Stimulated activated memory B cell treated with anti-CD40 and anti-IgM and Interleukin-4, amounts not matched to agents 10 μg/mL and 1 μg/mL and 100 μg/mL, for 72 hours (primary cell): ENCODE measurements at places on chromosomes 3 and 15.

DNA sequence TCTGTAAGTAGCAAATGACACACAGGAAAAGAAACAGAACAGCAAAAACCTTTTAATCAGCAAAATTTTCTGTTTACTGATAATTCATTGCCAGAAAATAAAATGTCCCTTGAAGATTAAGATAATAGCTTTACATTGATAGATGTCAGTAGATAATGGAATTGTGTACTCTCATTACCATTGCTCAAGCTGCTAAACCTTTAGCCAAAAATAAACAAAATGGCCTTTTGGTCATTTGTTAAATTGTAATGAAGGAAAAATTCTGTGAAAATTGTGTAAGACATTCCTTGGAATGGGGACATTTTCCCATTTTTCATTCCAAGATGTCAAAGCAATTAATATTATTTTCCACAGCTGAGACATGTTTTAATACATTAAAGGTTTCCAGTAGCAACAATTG is 189.8 kb downstream of the PLOD2 start:
- ATAC-seq = no peak

DNA sequence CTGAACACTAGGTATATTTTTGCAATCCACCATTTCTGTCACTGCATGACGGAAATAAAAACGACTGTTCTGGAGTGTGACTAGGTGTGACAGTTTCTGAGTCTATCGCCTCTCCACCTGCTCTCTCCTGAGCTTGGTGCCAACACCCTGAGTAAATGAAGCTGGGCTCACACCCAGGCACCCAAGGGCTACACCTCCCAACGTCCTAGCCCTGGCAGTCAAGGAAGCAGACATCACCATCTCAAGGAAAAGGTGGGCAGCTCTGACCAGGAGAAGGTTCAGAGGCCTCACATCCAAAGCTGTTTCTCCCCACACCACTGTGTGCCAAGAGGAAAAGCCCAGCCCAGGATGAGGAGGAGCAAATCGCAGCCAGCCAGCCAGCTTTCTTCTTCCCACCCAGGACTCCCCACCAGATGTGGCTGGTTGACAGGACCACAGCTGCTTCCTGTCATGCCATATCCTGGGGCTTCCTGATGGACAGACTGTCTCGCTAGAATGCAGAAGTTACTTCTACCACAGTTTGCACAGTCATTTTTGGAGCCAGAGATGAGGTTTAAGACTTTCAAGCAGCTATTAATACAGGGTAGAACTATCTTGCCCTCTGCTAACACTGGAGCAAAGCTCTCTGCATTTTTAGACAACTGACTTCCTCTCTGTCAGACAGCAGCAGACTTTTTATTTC is 3.3 kb downstream of the SCAMP2 start:
- peak; percentile 84 for ATAC-seq

GRCh38 chr15:100192097-100193080 is 149.4 kb downstream of the ADAMTS17 start:
- no peak for ATAC-seq

DNA sequence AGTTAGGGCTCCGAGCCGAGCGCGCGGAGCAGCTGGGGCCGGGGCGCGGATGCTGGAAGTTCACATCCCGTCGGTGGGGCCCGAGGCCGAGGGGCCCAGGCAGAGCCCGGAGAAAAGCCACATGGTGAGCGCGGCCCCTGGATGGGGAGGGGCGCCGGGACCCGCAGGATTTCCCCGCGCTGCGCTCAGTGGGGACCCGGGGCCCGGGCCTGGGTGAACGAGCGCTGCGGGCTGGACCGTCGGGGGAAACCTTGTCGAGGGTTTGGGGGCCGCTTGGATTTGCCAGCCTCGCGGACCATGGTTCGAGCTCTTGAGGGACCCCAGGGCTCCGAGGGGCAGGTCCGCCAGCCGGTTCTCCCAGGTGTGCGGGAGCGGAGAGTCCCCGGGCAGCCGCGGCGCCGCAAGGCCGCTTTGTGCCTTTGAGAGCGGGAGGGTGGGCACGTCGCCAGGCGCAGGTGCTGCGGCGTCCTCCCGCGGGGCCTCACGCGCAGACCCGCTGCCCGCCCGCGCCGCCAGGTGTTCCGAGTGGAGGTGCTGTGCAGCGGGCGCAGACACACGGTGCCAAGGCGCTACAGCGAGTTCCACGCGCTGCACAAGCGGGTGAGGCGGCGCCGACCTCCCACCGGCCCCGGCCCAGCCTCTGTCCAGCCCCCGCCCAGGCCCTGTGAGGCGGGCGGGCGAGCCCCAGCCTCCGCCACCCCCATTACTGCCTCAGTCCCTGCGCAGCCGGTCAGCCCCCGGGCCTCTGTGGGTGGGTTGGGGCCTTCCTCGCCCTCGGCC is at the start of gene SNX22:
TSS of gene SNX22 (plus strand) at position 5 of the 780 bp plus-strand sequence. CDS start at position 50, 45 bp downstream.
- peak; percentile 5 for ATAC-seq

- ATAC-seq = no peak
These were observed 1361.4 kb upstream of the GBE1 start for GRCh38 chr3:83122774-83123350.

GRCh38 chr3:111924283-111924682 is 54.5 kb upstream of the ABHD10 start:
- ATAC-seq = no peak

GRCh38 chr15:67240235-67241131 is 14.0 kb downstream of the AAGAB start:
- peak; percentile 60 for ATAC-seq

GRCh38 chr3:157606011-157606851 is 103.0 kb upstream of the VEPH1 start:
- ATAC-seq = peak; percentile 55

- no peak for ATAC-seq
These were observed 257.7 kb upstream of the UBE2E1 start for GRCh38 chr3:23547905-23548650.

GRCh38 chr3:48598323-48599076 is 3.4 kb upstream of the COL7A1 start:
- no peak for ATAC-seq

DNA sequence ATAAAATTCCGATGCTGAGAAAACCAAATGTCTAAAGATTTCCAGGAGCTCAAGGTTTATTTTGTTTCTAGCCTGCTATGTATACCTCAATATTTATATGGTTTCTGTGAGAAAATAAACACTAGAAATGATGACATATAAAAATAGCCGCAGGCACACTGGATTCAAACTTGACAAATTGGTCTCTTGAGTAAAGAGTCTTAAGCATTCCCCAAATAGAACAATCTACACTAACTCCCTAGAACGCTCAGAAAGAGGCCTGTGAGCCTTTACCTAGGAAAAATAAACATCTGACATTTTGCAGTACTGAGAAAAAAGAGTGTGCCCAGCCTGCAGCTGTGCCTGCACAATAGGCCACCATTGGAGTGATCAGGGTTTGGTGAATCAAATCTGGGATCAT is 75.2 kb downstream of the NEK10 start:
- ATAC-seq = no peak

DNA sequence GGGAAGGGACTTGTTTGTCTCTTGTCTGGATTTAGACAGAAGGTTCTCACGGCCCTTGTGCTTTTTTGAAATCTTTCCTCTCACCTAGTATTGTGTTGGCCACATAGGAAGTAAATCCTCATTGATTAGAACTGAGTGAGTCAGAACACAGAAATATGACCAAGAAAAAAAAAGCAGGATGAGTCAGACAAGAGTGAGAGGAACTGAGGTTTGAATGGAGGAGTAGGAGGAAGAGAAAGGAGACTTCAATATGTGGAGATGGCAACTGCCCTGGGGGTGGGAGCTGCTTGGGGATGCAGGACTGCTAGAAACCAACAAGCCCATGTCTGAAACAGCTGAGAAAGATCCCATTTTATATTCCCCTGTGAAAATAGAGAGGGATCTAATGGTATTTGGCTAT is 194.1 kb upstream of the ZBTB20 start:
- ATAC-seq = no peak
